ENCODE measurements at places on chromosomes 13 and 19.
A peak's percentile ranks its signal among the peaks of the same experiment; 100 is the strongest.

DNA sequence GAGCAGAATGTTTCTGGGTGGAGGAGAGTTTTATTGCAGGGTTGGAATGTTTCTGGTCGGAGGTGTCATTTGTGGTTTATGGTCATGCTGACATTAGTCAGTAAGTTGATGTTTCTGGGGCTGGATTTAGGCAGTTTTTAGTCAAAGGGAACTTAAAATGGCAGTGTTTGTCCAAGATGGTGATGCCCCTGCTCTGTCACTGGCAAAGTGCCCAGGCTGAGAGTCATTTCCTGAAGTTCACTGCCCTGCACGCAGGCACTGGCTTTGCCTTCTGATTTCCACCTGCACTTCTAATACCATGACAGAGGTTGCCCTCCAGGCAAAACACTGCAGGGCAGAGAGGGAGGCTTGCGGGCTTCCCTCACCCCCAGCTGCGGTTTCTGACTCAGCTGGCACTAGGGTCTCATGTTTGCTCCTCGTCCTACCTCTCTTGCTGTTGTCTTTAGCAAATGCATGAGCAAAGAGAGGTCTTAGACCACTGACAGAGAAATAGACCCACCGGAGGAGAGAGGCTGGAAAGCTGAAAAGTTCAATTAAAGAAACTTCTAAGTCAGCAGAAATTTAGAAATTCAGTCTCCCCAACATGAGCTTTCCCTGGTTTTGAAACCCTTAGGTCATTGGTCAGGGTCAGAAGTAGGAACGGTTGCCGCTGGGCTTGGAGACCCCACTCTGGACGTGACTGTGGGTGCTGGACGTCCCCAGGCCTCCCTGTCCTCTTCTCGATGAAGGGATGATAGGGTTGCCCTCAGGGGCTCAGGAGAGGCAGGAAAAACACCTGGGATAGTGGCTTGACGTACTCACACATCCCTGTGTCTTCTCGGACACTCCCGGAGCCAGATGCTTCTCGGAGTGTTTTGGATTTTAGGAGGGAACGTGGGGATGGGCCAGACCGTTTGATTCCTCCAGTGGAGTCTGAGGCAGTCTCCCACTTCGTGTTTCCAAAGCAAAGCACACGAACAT is 26.3 kb downstream of the TMEM255B start:
- DNase-seq, result no peak

DNA sequence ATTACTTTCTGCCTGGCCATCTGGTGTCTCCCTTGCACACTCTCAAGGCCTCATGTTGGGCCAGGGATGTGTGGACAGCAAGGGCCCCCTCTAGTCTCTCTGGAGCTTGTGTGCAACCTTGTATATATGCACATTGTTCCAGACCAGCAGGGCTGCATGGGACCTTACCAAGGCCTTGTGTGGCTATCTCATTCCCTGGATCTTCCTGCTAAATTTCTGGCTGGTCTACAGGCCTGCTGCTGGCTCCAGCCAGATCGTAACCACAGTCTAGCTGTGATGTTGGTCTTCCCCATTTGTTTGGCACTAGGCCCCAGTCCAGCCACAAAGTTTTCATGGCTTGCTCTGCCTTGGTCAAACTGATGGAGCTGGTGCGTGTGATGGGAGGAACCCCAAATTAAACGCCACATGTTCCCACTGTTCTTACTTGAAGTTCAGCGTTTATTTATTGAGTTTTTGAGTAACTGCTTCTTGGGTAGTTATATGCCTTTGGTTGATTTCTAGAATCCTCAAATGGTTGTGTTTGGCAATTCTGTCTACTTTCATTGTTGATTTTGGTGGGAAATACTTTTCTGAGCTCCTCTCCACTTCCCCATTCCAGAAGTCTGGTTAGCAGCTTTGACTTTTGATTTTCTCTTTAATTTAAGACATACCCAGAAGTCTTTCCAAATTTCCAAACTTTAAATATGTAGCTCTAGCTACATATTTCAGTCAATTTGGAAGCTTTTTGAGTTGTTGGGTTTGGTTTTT is 56.4 kb downstream of the SIPA1L3 start:
- no peak for DNase-seq

DNA sequence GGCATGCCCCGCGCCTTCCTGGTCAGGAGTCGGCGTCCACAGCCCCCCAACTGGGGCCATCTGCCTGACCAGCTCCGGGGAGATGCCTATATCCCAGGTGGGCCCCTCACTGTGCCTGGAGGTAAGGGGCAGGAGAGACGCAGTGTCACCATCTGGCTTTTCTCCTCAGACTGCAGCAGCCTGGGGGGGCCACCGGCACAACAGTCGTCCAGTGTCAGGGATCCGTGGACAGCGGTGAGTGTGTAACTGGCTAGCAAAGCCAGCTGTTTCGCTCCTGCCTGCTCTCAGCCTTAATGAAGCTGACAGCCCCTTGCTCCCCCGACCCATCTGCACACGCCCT is 227 bp downstream of the OVOL3 start:
- no peak for DNase-seq

- DNase-seq, result peak; percentile 10
Observed at GRCh38 chr13:113846636-113847318, 17.1 kb downstream of the GAS6 start.

DNA sequence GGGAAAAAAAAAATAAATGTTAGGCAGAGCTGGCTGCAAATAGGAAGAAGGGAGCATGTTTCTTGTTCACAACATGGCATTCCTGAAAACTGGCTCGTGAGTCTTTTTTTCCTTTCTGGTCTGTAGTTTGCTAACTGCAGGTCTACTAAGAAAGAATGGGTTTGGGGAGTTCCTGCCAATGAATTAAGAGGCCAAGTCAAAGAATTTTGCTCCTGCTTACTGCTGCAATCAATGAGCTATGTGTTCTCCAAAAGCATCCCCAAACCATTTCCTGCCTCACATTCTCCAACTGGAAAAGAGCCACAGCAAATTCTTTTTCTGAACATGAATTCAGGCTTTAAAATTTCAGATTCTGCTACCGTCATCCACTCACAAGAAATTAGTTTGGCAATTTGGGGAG is 88.6 kb downstream of the DCT start:
- DNase-seq, result no peak

DNA sequence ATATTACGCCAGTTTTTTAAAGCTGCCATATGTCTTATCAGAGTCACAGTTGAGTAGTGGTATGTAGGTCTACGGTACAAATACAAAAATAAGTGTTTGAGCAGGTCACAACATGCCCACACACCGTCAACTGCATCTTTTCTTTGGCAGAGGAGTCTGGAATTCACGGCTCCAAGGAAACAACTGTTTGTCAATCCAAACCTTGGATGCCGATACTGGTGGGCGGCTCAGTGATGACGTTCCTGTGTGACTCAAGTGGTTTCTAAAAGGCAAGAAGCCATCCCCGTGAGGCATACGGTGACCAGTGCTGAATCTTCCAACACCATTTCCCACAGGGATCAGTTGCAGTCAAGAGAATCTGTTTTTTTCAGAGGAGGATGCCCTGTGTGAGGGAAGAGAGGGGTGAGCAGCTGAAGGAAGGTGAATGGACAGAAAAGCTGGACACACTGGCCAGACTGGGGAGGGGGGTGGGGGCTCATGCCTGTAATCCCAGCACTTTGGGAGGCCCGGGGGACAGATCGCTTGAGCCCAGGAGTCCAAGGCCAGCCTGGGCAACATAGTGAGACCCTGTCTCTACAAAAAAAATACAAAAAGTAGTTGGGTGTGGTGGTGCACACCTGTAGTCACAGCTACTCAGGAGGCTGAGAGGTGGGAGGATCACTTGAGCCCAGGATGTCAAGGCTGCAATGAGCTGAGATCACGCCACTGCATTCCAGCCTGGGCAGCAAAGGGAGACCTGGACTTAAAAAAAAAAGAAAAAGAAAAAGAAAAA is 22.8 kb upstream of the CEBPG start:
- no peak for DNase-seq

DNA sequence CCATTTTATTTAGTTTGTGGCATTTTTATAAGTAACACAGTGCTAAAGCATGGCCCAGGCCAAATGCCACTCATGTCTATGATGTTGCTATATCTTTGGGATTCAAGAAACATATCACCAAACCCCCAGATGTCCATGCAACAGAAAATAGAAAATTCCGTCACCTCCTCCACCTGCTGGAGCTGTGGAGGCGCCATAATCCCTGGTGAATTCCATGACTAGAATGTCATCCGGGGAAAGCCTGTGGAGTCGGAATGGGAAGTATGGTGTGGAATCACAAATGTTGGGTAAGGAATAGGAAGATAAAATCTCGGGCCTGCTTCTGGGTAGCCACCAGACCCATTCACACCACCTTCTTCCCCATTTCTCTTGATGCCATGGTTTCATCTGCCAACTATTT is 51.7 kb upstream of the RAP2A start:
- DNase-seq, result no peak

DNA sequence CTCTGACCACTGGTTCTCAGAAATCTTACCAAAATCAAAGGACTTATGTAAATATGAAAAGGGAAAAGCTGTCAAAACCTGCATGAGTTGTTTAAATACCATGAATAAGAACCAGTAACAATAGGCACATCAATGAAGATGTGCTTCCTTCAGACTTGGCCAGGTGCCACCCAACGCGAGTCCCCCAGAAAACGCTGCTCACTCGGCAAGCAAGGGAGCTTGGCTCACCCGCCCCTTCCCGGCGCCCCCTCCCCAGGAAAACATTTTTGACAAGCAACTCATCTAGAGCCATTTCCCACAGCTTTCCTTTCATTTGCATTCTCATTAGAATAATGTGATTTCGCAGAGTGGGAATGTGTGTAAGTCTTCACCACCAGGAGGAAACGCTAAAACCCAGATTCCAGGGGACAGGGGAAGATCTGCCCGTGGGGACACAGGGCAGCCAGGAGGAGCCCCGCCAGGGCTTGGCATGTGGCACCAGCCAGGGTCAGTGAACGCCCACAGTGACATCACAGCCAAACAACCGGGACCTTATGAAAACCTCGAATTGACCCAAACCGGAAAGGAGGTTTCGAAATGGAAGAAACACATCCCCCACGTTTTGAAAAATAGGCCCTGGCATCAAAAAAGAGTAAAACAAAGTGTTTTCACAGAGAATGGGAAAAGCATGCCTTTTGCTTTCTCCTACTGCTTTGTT is 366.2 kb upstream of the TSHZ3 start:
- DNase-seq, result no peak

GRCh38 chr19:11506967-11507366 is 1.3 kb upstream of the ZNF653 start:
- no peak for DNase-seq

GRCh38 chr19:42216653-42217519 is 591 bp downstream of the DEDD2 start:
- peak; percentile 24 for DNase-seq

DNA sequence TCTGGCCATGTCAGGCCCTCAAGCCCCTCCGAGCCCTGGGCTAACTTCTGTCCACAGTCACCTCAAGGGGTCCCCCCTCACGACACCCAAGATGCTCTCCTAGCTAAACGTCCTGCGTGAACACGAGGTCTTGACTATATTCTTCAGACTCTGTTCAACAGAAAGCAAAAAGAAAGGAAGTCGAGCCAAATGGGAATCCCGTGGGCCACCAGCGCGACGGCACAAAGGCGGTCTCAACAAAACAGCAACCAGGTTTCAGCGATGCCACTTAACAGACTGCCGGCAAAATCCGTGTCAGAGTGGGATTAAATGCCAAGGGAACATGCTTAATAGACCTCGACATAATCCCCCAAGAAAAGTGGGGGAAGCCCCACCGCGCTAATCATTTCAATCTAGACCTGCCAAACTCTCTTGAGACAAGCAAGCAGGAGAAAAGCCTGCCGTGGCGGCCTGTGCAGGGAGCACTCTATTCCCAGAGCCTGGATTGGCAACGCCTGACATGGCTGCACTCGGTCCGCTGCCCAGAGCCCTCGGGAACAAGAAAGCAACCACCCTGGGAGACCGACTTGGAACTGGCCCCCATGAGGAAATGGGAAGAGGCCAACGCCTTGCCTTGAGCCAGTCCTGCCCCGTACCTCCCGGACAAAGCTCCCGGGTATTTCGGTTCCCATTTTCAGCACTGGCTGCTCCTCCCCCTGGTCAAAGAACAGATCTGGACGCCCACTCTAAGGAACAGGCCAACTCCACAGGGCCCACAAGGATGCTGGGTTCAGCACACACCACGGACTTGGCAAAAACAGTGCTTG is 16.0 kb downstream of the ZC3H4 start:
- no peak for DNase-seq

DNA sequence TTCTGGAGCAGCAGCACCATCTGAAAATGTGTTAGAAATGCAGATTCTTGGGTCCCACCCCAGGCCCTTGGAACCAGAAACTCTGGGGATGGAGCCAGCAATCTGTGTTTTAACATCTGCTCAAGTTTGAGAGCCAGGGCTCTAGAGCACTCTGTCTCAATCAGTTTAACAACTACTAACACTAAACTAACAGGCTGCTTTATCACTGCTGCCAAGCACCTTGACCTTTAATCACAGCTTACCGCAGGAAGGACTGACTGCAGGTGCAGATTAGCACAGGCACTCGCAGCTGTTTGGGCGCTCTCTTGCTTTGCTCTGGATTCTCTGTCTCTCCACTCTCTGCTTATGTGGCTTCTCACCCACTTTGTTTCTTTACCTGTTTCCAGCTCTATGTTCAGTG is 163.5 kb downstream of the MTUS2 start:
- no peak for DNase-seq

GRCh38 chr19:46886546-46887239 is 25.9 kb downstream of the ARHGAP35 start:
- no peak for DNase-seq

DNA sequence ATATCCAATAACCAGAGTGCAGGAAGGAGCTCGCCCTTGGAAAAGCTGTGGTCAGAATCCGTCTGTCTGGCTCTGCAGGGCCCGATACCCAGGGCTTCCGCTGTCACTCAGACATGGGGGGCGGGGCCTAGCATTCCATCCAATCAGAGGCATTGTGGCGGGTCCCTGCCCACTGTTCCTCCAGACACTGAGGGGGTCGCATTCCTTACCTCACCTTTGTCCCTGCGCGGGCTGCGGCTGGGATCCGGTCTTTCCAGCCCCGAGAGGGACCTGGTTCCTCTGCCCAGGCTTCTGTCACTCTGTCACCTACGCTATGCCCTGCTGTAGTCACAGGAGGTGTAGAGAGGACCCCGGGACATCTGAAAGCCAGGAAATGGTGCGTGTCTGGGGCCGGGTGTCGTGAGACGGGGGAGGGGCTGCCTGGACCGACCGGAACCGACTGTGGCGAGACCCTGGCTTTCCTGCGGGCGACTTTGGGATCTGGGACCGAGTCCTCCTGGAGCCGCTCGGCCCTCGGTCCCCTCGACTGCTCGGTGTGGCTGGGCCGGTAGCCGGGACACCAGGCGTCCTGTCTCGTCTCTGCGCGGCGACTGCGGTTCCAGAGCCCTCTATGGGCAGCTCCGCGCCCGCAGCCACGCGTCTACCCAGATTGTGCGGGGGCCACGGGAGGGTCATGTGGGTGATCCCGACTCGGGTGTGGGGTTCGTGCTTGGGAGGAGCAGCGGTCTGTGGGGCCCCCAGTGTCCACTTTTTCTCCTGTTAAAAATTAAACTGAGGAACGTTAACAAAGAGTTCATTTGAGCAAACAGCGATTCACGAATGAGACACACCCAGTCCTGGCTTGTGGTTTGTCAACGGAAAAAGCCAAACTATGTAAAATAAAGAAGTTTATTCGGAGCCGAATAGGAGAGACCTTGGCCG is at the start of gene ZNF69:
ZNF69 (plus strand) TSS at position 172 of the 921 bp plus-strand sequence; CDS start at position 314, 142 bp downstream.
- peak; percentile 61 for DNase-seq

GRCh38 chr13:24663586-24663985 is 16.6 kb upstream of the ATP12A start:
- no peak for DNase-seq

- DNase-seq, result peak; percentile 9
Observed at GRCh38 chr19:45253396-45254027, 2.4 kb downstream of the MARK4 start.

GRCh38 chr19:45168767-45169351 is 8.1 kb upstream of the NKPD1 start:
- DNase-seq, result no peak

GRCh38 chr13:27905650-27906049 is 14.2 kb upstream of the PDX1 start:
- no peak for DNase-seq

GRCh38 chr13:56066321-56066720 is 1074.4 kb upstream of the PRR20A start:
- no peak for DNase-seq
